ENCODE measurements at places on chromosomes 7 and 10. TPM values are rescaled to one million over a fixed set of nuclear protein-coding genes. Genes with fewer than 3 reads are reported as not detected.

DNA sequence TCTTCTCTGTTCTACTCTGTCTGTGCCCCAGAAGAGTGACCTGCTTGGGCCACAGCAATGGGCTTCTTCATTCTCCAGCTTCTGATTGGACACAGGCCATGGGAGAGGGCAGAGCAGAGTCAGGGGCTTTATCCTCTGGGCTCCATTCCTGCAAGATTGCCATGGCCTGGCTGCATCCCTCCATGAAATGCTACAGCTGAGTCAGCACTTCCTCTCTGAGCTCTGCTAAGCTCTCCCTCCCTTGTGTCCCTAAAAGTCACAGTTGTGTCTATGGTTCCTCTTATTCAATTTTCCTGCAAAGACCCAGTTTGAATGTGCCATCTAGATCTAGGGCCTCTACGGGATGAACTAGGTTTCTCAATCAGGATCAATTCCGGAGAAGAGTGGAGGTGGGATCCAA, 903.8 kb downstream of the TYW1 start:
- DNase-seq: no peak

DNA sequence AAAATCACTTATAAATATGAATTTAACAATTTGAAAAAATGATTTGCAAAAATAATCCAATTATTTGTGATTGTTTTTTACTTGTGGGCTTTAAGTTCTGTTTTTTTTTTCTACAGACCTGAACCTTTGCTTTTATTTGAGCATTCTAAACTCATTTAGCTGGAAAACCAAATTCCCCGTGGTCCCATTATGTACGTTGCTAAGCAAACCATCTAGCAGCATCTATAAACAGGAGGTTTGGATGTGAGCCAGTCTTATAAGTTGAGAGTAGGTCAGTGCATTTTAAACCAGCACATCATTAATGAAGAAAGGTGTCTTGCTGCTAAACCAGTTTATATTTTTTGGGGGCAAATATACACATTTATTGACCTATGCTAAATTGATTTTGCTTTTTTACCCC, 77.3 kb downstream of the LRRN3 start:
- no peak for DNase-seq

The MRC1 gene
- total RNA-seq: not detected

The ENO4 gene
- total RNA-seq: 0.26 TPM

DNA sequence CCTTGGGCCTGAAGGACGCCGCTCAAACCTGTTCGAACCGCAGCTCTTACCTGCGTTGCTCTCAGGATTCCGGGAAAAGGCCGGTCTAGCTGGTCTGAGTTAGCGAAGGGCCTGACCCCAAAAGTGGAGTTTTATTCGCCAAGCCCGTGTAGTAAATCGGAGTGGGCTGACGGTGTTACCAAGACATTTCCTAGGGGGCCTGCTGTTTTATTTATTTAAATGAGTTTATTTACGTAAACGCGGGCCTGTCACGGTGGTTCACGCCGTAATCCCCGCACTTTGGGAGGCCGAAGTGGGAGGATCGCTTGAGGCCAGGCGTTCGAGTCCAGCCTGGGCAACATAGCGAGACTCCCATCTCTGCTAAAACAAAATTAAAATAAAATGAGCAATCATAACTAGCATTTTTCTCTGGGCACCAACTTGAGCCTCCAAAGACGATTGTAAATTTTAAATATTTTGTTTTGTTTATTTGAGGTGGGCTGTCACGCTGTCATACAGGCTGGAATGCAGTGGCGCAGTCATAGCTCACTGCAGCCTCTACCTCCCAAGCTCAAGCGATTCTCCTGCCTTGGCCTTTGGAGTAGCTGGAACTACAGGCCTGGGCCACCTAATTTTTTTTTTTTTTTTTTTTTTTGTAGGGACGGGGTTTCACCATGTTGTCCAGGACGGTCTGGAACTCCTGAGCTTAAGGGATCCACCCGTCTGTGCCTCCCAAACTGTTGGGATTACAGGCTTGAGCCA, 903 bp downstream of the ZNF655 start:
- no peak for DNase-seq

DNA sequence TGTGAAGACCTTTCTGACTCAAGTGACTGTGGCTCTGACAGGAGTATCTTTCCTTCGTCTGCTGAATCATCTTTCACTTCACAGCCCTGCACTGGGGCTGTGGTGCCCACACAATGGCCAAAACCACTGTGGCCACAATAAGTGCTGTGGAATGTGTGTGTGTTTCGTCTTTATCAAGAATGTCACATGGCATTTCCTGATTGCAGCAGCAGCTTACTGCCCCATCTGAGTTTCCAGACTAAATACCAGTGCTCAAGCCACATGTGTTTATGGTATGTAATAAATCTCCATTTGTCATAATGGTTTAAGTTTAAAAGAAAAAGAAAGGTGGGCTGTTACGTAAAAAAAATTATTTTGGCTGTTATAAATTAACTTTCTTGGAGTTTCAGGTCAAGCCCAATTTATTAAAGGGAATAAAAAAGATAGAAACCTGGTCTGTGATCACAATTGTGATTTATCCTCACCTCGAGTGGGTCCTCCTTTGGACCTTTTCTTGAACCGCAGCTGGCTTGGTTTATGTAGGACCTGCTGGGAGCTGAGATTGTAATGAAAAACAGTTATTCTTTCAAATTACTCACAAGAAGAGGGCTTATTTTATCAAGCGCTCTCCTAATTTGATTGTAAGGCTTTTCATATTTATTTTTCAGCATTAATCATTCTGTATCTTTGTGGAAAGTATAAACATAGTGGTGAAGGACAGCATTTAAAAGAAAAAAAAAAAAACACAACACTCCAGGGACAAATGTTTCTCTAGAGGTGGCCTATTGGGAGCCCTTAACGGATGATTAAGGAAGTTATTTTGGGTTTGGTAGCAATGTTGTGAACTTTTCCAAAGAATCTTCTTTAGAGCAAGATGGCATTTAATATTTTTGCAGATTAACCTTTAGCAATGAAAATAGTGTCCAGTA, 116.2 kb downstream of the LRMDA start:
- DNase-seq: no peak

The PTN gene
- 16.8 TPM for total RNA-seq

GRCh38 chr7:116786791-116787443, 75.5 kb upstream of the CAPZA2 start:
- no peak for DNase-seq

The VAX1 gene
- total RNA-seq: not detected

The ZC3HAV1L gene
- not detected for total RNA-seq

DNA sequence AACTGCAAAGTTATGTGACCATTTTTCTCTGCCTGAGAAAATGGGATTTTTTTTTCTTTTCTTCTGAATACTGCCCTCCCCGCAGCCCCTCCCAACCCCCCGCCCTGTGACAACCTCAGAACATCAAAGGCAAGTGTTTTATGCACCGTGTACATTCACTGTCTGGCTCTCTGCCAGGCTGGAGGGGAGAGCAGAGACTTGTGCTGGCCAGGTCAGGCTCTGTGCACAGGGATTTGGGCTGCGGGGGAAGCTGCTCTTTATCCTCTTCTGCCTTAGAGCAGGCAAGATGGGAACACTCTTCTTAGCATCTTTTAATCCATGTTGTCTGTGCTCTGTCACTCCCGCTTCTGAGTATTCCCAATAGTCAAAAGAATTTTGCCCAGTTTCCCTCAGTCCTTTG, 195.1 kb downstream of the CCSER2 start:
- no peak for DNase-seq

The C10orf143 gene
- 0.94 TPM for total RNA-seq

GRCh38 chr10:86690657-86691084, 22.4 kb downstream of the LDB3 start:
- DNase-seq: no peak

DNA sequence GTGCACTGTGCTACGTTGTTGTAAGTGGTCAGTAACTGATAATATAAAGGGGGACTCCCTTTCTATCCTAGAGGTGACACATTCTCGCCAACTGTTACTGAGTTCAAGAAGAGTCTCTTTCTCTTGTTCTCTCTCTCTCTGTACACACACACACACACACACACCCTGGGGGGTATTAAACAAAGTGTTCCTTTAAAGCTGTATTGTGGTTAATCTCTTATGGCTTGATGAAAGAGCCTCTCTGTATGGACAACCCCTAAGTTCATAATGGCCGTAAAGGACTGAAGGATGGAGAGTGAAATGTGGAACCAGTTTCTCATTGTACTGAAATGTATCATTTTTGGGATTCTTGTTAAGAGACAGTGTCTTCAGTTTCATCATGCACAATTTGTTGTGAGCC, 145.2 kb upstream of the BMPER start:
- DNase-seq: no peak

The DUS4L gene
- 10.8 TPM for total RNA-seq

- no peak for DNase-seq
Observed at GRCh38 chr7:28149291-28150101, 31.1 kb downstream of the JAZF1 start.

DNA sequence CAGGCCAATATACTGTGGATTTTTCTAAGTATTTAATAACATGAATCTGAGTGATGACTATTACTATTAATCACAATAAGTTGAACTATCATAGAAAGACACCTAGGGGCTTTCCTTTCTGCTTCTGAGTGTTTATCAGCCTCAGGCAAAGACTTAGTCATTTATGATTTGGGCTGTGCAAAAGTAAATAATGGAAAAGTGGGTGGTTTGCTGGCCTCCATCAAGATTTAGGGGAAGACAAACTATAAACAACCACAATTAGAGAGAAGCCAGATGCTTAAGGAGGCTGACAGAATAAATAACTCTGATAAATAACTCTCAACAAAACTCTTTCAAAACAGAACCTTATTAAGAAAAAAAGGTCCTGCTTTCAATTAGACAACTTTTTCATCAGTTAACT, 64.7 kb downstream of the MACC1 start:
- DNase-seq: no peak

The CDK14 gene
- 23.9 TPM for total RNA-seq

DNA sequence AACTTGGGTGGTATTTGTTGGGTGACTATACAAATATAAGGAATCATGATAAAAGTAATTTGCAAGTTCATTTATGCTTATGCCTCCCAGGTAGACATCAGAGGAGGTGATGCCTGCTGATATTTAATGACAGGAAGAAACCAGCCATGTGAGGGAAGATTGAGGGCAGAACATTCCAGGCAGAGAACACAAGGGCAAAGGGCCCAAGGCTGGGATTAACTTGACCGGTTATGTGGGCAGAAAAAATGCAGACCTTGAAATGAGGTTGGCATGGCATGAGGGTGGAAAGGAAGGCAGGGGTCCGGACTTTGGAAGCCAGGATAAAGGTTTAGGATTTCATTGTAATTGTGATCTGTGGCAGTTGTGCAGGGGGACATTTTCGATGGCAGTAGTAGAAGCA, 68.0 kb upstream of the MTPN start:
- no peak for DNase-seq

DNA sequence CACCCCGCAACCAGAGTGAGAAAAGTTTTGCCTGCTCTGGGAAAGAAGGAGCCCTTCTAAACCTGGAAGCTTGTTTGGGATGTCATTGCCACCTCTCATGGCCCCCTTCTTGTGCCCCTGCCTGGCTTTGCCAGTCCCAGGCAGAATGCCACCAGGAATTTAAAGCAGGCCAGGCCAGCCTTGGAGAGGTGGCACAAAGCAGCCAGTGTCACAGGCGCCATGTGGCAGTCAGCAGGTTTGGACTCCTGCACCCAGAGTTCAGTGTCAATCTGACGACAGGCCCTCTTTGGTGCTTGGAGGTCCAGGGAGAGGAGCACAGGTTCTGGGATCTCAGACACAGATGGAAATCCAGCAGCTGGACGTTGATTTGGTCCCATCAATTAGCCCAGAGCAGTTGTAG, 12.7 kb downstream of the HK1 start:
- no peak for DNase-seq

DNA sequence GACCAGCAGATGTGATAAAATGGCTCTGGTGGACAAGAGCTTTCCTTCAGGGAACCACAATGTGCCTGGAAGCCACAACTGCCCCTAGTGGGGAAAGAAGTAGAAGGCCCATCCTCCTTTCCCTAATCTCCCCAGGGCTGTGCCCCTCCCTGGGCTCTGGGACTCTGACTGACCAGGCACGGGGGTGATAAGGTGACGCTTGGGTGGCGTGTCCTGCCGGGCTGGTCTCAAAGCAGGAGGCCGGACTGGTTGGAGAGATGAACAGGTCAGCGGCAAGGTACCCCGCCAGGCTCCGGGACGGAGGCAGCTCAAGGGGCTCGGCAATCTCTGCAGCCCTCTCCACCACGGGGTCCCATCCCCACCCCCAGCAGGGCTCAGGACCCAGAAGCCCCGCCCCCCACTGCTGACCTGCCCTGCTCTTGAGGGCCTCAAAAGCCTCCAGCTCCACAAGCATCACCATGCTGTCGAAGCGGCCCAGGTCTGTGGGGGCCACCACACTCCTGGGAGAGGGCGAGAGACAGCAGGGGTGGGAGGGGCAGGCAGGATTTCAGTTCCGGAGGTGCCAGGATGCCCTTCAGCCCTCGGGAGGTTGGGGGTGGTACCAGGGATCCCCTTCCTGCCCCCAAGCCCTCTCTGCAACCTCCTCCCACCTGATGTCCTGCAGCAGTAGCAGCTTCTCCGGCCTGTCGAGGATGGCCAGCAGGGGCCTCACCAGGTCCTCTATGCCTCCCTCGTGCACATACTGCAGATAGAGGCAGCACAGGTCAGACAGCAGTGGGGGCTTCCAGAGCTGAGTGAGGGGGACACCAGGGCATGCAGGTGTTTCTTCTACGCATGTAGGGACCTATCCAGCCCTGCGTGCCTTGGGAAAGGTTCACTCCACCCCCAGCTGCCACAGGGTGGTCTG, 12.2 kb downstream of the LZTS2 start:
- peak; percentile 67 for DNase-seq

- DNase-seq: no peak
Observed at GRCh38 chr7:27548304-27548703, 114.4 kb downstream of the HIBADH start.

- peak; percentile 92 for DNase-seq
Observed at GRCh38 chr7:25732766-25733217, 419.2 kb upstream of the NFE2L3 start.

GRCh38 chr10:5343979-5344378, 20.8 kb upstream of the UCN3 start:
- no peak for DNase-seq

DNA sequence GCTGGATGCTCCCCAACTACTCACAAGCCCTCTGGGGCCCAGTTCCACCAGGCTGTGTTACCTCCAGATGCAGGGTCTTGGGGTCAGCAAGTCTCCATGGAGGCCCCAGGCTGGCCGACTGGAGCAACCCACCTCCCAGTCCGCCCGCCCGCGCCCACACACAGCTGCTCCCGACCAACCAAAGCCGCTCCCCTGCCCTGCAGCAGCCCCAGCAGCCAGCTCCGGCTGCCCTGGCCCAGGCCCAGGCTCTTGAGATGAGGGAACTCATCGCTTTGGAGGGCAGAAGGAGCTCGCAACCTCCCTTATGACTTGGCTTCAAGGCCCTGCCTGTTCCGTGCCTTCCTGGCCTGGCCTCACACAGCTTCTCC, 47.2 kb downstream of the LRRC20 start:
- DNase-seq: no peak

GRCh38 chr7:74253835-74254128, 417 bp downstream of the RFC2 start:
- DNase-seq: no peak

DNA sequence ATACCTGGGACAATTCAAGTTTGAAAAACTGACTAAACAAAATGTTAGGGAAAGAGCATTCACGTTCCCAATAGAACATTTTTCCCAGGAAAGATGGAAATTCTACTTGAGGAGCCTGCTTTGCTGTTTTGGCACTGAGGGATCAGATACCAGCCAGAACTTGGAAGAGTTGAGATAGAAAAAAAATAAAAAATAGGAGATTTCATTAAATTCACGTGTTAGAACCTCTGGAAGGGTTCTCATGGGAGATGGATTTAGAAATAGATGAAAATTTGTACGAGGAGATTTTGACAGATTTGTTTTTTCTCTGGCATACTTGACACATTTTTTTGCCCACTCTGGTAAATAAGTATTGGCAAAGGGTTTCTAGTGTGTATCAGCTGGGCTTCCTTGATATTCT, 63.7 kb downstream of the CELF2 start:
- DNase-seq: no peak

The TFEC gene
- total RNA-seq: not detected
